HepG2 (cell line): ENCODE measurements at places on chromosomes 7 and 10.

- no peak for DNase-seq
Observed at GRCh38 chr10:74906611-74907198, 80.3 kb downstream of the KAT6B start.

- no peak for DNase-seq
Observed at GRCh38 chr7:71486414-71486813, 354.5 kb downstream of the GALNT17 start.

- no peak for DNase-seq
Observed at GRCh38 chr10:125201108-125201524, 40.8 kb upstream of the CTBP2 start.

DNA sequence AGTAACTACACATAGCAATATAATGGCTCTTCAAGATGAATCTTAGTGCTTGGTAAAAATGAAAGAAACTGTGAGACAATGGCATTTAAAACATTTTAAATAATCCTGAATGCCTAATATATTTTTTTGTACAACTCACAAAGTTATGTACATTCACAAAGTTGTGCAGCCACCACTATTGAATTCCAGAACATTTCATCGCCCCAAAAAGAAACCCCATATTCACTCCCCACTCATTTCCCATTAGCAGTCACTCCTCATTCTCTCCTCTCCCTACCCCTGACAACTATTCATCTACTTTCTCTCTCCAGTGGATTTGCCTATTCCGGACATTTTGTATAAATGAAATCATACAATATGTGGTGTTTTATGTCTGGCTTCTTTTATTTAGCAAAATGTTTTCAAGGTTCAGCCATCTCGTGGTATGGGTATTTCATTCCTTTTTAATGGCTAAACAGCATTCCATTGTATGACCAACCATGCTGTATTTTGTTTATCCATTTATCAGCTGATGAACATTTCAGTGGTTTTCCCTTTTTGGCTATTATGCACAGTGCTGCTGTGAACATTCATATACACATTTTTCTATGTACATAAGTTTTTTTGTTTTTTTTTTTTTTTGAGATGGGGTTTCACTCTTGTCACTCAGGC, 34.7 kb downstream of the ENTPD7 start:
- DNase-seq = no peak

GRCh38 chr7:140155428-140155827, 21.4 kb downstream of the KDM7A start:
- DNase-seq = no peak
